ENCODE measurements at places on chromosomes 1 and 21.

- peak; percentile 25 for DNase-seq
Measured at GRCh38 chr1:202571719-202572339, 138.4 kb downstream of the SYT2 start.

DNA sequence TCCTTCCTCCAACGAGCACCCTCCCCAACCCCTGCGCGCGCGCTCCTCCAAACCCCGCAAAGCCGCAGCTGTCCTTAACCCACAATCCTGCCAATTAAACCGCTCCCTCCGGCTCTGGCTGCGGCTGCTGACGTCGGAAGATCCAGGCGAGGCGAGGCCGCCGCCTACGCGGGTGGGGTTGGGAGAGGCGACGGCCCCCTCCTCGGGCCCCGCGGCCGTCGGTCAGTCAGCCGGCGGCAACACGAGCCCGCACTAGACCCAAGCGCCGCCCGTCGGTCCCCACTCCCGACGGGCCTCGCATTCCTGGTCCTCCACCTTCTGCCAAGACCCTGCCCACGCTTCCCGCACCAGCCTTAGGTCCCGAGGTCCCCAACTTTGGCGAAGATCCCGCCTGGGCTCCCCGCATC is 75.4 kb downstream of the VWA5B1 start:
- no peak for DNase-seq

GRCh38 chr1:213979751-213980586 is 7.8 kb upstream of the PROX1 start:
- DNase-seq = no peak

- peak; percentile 92 for DNase-seq
Measured at GRCh38 chr21:41932576-41933312, 21.1 kb downstream of the C2CD2 start.

DNA sequence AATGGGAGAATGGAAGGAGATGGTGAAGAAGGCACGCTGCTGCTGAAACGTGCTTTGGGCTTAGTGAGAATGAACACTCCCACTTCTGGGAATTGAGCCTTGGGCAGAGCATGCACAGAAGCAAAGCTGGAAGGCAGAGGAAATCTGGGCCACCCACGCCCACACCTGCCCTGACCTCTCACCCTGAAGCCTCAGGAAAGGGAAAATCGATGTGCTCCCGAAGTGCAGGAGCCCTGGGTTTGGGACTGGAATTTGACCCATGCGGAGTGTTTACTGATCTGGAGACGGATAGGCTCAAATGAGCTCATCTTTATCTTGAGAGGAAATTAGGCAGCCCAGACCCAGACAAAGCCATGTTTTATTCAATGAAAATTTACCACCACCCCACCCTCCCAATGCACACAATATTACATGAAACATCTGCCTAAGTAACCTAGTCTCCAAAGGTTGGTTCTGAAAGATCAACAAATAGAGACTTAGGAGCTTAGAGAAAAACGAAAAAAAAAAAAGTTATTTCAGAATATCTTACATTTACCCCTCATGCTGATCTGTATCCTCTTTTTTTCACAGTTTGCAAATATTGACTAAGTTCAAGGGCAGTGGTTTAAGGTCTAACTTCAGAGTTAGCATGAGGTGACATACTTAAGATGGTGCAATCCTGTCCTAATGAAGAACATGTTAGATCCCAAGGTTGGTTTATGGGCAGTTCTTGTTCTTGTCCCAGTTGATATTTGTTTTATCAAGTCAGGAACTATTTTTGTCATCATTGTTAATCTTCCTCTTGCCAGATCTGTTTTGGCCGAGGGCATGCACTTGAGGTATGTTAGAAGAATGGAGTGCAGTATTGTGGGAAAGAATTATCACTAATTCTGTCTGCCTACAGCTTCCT is 63.0 kb downstream of the PROX1 start:
- no peak for DNase-seq

- DNase-seq = no peak
Measured at GRCh38 chr1:213899413-213899812, 88.4 kb upstream of the PROX1 start.

DNA sequence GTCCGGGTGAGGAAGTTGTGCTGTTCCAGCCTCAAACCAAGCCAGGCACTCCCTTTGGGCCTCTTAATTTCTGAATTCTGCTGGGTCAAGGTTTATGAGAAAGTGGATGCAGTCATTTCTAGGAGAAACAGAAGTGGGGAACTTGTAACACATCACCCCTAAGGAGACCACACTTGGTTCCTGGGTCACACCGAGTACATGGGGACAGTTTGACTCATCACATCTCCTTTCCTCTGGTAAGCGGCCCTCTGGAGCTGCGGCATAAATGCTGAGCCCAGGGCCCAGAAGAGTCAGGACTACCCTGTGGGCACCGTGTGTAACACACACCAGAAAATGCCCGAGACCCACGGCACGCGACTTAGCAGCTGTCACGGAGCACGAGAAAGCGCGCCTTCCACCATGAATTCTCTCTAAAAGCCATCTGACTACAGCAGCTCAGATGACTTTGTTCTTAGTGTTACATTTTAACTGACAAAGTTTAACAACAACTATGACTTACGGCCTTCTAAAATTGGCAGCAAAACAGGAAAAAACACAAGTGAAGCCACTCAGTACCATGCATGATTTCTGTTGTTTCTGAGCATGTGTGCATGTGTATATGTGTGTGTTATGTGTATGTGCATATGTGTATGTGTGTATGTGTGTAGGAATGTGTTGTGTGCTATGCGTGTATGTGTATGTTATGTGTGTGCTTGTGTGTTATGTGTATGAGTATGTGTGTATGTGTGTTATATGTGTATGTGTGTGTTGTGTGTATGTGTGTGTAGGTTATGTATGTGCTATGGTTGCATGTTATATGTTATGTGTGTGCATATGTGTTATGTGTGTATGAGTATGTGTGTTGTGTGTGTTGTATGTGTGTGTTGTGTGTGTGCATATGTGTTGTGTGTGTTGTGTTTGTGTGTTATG is 50.8 kb downstream of the TOMM20 start:
- DNase-seq = peak; percentile 38

GRCh38 chr1:76546354-76546933 is 320.8 kb upstream of the ST6GALNAC5 start:
- DNase-seq = no peak

DNA sequence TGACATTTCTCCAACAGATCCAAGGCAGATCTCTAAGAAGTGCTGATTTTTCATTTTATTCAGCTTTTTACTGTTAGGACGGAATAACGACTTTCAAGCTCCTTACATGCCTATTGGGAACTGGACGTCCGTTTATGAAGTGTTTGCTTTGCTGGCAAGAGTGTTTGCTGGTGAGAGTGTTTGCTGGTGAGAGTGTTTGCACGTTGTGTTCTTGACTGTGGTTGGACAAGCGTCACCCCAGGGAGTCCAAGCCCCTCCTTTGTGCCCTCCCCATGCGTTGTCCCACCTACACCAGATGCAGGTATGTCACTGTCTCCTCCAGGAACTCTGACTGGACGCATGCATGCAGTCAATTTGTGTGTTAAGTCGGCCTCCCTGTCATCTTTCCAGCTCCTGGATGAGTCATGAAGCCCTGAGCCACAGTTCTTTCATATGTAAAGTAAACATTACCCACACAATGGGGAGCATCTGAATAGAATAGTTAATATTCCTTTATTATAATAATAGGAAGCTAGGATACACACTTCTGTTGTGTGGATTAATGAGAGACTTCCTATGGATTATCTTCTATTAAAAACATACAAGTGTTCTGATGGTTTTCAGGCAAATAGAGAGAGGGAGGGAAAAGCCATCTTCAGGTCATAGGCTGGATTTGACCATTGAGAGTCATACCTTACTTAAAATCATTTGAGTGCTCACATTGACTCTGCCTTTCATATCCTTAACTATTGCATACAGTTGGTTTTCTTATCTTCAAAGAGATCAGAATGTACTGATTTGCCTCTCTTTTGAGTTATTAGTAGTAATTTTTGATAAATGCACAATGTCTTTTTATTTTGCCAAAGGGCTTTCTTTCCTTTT is 119.2 kb downstream of the GALNT2 start:
- peak; percentile 78 for DNase-seq

- no peak for DNase-seq
Measured at GRCh38 chr1:150579945-150580642, 684 bp upstream of the MCL1 start.

DNA sequence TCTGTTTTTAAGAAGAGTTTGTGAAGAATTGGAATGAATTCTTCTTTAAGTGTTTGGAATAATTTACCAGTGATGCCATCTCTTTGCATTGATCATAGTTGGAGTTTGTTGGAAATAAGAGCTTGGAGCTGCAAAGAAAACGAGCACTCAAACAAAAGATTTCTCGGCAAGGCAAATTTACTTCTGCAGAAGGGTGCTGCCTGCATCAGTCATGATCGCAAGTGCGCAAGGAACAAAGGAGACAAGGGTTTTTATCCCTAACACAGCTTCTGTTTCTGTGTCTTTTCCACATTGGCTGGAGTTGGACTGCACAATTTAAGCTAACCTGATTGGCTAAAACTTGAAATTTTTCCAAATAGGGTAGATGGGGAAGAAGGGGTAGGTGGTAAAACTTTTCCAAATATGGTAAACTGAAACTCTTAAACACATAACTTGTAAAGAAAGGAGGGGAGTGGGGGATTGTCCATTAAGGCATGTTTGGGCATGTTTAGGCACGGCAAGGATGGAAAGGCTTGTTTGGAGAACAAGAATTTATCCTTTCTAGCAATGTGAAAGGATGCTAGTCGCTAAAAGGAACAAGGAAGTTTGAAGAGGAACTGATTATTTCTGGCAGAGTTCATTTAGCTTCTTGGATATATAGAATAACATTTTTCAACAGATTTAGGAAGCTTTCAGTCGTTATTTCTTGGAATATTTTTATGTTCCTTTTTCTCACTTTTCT is 3.5 kb upstream of the AADACL4 start:
- no peak for DNase-seq

DNA sequence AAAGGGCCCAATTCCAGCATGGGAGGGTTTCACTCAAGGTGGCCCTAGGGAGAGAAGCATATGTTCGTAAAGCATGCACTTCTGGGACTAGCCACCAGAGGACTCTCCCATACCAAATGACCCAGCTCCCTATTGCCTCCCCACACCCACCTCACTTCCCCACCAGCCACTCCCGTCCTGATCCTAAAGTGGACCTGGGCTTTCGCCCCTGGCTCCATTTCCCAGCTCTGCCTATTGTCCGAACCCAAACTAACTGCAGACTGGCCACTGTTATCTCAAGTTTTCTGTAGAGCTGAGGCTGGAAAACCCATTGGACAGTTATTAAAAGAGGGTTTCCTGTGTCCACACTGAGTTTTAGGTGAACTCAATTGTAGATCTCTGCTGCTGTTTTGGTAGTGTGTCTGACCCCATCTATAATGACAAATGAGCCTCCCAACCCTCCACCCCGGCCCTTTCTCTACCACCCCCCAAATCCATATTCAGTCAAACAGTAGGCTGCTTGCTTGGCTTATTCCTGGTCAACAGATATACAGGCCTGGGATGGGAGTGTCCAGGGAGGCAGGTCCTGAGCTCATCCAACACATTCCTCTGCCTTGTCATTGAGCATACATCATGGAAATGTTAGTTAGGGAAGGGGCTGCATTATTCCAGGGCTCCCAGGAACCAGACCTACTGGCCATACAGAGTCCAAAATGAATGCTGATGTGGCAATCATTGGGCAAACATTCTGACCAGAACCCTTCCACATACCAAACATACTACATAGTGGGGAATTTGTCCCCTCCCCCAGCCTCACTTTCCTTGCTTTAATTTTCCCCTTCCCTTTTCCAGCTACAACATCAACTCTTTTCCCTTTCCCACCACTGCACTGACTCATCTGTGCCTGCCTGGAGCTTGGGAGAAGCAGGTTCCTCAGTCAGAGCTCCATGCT is 59.2 kb downstream of the ABCA4 start:
- peak; percentile 77 for DNase-seq

DNA sequence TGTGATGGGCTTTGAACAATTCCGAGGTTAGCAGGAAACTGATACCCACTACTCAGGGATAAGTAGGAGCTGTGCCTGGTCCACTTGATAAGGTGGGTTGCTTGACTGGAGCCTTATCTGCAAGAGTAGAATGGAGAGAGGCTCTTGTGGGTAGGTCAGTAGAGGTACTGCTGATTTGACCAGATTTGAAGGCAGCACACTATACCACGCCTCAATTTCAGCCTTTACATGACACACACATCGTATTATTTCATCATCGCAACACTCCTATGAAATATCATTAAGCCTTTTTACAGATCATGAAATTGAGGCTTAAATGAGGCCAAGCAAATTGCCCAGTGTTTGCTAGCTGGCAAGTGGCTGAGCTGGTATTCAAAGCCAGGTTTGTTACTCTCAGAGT is 69.6 kb downstream of the KCNJ15 start:
- no peak for DNase-seq

DNA sequence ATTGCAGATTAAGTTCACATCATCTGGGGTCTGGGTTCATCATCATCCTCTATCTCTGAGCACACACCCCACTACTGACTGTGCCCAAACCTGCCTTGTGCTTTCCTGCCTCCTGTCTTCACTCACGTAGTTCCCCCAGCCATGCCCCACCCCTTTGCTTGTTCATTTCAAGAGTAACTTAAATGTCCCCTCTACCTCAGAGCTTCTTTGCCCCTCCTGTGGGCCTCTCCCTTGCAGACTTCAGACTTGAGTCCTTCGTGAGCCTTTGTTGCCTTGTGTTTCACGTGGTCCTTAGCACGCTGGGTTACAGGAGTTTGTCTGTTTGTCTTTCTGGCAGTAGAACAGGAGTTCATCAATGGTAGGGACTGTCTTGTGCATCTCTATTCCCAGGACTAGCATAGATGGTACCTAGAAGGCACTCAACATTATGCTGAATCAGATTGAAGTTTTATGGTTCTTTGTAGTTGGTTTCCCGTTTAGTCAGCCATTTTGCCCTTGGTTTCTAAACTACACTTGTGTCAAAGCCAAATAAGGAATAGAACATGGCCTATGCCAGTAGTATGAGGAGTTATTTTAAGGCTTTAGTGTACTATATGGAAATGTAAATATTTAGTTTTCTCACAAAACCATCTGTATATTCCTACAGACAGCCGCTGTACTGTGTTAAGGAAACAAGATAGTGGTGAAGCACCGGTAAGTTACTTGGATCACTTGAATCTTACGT is 86.2 kb downstream of the TTC3 start:
- no peak for DNase-seq

DNA sequence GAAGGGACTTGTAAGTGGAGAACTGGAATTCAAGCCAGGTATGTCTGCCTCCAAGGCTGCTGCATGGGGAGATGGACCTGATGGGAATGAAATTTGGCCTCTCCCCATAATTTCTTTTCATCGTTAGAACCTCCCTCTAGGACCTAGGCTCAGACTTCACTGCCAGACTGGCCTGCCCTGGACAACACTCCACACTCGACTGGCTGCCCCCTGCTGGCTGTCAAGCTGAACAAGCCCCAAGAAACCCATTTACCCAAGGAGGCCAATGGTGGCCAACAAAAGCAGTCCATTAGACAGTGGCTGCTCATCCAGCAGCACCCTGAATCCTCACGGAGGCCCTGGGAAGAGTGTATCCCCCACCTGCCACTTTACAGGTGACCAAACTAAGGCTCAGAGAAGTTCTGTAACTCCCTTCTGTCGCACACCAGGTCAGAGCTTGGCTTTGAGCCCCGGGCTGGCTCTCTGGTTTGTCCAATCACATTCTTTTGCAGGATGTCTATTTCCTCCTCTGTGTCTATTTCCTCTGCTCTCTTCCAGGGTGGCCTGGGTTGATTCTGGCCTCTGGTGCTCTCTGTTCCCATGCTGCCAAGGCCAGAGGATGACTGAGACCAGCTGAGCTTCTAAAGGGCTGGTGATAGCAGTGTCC is 3.8 kb downstream of the RNF186 start:
- DNase-seq = peak; percentile 50

GRCh38 chr1:17297991-17298390 is 10.0 kb upstream of the PADI4 start:
- peak; percentile 40 for DNase-seq

Measured in kidney tubule cell (primary cell).